ENCODE measurements at places on chromosomes 1 and 21. TPM values are rescaled to one million over a fixed set of nuclear protein-coding genes. Genes with fewer than 3 reads are reported as not detected.
A peak's percentile ranks its signal among the peaks of the same experiment; 100 is the strongest.

GRCh38 chr21:42505090-42505726 lies 8.4 kb upstream of the SLC37A1 start:
- no peaks in the 10 kb centered on the region for H3K27me3 ChIP-seq
- H3K36me3 ChIP-seq: no peaks in the 10 kb centered on the region
- no peak for DNase-seq
- no peak overlapping the region for H3K27ac ChIP-seq

DNA sequence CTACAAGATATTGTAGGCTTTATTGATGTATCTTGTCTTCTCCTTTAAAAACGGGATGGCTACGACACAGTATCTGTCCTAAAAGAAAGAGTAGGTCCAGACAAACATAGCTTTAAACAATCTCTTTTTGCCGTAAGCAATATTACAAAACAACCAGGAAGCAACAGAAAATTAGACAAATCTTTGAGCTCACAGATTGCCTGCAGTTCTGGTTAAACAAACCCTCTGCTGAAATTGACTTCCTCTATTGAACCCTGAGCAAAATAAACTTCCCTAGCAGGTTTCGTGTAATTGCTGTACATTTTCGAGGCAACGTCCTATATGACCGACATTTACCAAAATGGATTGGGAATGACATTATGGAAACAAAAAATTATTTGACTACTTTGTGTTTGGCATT lies 50.6 kb downstream of the CHML start:
- no peaks in the 10 kb centered on the region for H3K27me3 ChIP-seq
- no peak for DNase-seq
- H3K4me1 ChIP-seq: no peaks in the 10 kb centered on the region
- H3K27ac ChIP-seq: no peak overlapping the region
- H3K4me3 ChIP-seq: no peak overlapping the region

- DNase-seq: no peak
- H3K27ac ChIP-seq: no peak overlapping the region
- H3K36me3 ChIP-seq: peaks cover 40% of the 10 kb centered on the region
- H3K4me3 ChIP-seq: no peak overlapping the region
Observed at GRCh38 chr1:40291293-40291692, 25.8 kb downstream of the COL9A2 start.

GRCh38 chr1:174040387-174040786 lies 18.2 kb upstream of the RC3H1 start:
- DNase-seq: no peak
- no peak overlapping the region for H3K27ac ChIP-seq
- H3K36me3 ChIP-seq: no peaks in the 10 kb centered on the region
- H3K4me1 ChIP-seq: no peaks in the 10 kb centered on the region
- H3K27me3 ChIP-seq: no peaks in the 10 kb centered on the region

DNA sequence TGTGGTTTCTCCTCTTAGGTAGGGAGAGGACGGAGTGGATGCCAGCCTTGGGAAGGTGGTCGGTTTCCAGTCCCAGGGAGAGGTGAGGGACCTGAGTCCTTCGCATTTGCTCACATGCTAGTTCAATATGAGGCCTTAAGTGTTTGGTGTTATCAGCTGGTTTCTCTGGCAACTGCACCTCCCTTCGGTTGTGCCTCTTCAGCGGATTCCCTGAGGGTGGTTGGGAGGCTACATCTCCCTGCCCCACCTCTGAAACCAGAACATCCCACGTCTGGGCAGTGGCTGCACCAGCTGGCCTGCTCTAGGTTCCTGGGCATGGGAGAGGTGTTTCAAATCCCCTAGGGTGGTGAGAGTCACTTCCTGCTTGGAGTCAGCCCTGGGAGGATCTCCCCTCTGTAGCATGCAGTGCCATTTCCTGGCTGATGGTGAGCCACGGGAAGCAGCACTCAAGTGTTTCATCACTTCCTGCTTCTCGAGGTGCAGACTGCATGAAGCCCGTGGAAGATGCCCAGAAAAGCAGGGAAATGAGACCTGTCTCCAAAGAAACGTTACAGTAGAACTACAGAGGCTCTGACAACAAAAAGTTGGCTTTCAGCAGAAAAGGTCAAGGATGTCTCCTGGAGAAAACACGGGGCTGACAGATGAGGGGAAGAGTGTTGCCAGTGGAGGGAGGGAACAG lies 4.5 kb downstream of the TMEM125 start:
- DNase-seq: peak; percentile 86
- peaks cover 61% of the 10 kb centered on the region for H3K4me1 ChIP-seq
- H3K36me3 ChIP-seq: peaks cover 12% of the 10 kb centered on the region
- no peak overlapping the region for H3K4me3 ChIP-seq

- H3K4me1 ChIP-seq: no peaks in the 10 kb centered on the region
- H3K27ac ChIP-seq: no peak overlapping the region
- H3K27me3 ChIP-seq: peaks cover 40% of the 10 kb centered on the region
- no peaks in the 10 kb centered on the region for H3K36me3 ChIP-seq
- H3K4me3 ChIP-seq: no peak overlapping the region
Observed at GRCh38 chr1:44500181-44501046, 95.4 kb downstream of the RNF220 start.

DNA sequence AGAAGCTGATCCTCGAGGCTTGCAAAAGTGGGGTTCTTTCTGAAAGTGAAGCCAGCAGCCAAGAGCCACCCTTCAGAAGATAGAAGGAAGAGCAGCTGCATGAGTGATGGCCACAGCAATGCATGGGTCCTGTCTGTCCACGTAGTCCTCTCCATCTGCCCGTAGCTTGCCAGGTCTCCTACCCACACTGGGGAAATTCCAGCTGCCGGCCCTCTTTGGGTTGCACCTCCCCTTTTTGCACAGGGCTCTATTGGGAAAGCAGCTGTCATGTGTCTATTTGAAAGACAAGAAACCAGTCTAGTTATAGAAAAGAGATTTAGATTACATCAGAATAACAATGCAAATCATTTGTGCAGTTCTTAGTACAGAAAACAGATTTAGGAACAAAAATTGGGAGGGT lies 204.4 kb downstream of the GIPC2 start:
- no peaks in the 10 kb centered on the region for H3K27me3 ChIP-seq
- no peaks in the 10 kb centered on the region for H3K36me3 ChIP-seq
- no peak overlapping the region for H3K27ac ChIP-seq
- no peak for DNase-seq
- no peak overlapping the region for H3K4me3 ChIP-seq

GRCh38 chr1:165207853-165208515 lies 148.5 kb downstream of the LMX1A start:
- H3K4me1 ChIP-seq: no peaks in the 10 kb centered on the region
- DNase-seq: no peak
- no peak overlapping the region for H3K27ac ChIP-seq
- H3K4me3 ChIP-seq: no peak overlapping the region

DNA sequence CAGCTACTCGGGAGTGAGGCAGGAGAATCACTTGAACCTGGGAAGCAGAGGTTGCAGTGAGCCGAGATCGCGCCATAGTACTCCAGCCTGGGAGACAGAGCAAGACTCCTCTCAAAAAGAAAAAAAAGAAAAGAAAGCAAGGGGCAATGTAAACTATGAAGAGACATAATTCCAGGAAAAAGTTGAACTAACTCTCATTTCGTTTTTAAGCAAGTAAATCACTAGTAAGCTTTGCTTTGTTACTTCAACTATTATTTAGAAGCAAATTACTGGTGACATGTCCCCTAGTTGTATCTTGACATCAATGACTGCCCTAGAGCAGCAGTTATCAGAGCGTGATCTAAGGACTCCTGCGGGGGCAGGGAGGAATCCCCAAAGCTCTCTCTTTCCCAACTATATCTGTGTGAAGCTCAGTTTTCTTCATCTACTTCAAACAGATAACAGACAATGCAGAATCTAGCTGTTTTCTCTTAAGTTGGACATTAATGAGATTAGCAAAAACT lies 18.7 kb downstream of the CLSTN1 start:
- no peaks in the 10 kb centered on the region for H3K27me3 ChIP-seq
- no peaks in the 10 kb centered on the region for H3K36me3 ChIP-seq
- H3K4me3 ChIP-seq: no peak overlapping the region

TSNAX gene
- polyA plus RNA-seq: 38.2 TPM

DNA sequence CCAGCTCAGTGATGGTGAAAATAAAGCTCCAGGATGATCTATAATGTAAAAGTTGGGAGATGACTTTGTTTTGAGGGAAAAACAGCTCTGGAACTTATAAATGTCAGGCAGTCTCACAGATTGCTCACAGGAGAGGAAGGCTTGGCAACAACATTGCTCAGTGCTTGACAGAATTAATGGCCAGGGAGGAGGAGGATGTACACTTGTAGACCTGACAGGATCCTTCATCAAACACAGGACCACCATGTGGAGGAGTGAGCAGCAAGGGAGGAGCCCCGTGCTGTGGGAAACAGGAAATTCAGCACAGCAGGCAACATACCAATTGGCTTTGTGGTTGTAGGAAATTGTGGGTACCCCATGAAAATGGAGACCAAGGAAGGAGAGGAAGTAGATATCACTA lies 291.8 kb upstream of the CAMK1G start:
- H3K27me3 ChIP-seq: peaks cover 14% of the 10 kb centered on the region
- no peak for DNase-seq

DNA sequence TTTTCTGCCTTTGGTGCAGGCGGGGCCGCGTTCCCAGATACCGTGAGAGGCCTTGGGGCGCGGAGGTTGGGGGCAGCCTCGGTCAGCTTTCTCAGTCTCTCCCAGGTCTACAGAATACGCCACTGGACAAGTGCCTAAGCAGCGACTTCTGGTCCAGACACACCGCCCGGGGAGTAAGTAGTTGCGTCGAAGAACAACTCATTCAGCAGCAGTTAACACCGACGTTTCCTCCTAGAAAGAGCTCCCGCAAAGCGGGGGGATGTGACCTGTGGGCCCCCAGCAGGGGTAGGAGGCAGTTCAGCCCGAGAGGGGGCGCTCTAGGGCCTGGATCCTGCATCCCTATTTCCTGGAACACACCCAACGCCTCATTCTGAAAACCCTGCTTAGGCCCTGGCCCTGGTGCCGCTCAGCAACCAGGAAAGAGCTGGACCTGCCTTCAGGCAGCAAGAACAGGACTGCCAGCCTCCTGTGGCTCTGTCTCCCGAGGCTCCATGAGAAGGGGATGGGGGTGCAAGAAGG lies 6.5 kb upstream of the BARHL2 start:
- no peak overlapping the region for H3K4me3 ChIP-seq
- peaks cover 12% of the 10 kb centered on the region for H3K4me1 ChIP-seq
- H3K27ac ChIP-seq: no peak overlapping the region
- no peak for DNase-seq

- DNase-seq: no peak
- H3K4me1 ChIP-seq: no peaks in the 10 kb centered on the region
- no peaks in the 10 kb centered on the region for H3K27me3 ChIP-seq
- no peaks in the 10 kb centered on the region for H3K36me3 ChIP-seq
- H3K27ac ChIP-seq: no peak overlapping the region
Observed at GRCh38 chr1:157348538-157349480, 203.5 kb downstream of the FCRL5 start.

DNA sequence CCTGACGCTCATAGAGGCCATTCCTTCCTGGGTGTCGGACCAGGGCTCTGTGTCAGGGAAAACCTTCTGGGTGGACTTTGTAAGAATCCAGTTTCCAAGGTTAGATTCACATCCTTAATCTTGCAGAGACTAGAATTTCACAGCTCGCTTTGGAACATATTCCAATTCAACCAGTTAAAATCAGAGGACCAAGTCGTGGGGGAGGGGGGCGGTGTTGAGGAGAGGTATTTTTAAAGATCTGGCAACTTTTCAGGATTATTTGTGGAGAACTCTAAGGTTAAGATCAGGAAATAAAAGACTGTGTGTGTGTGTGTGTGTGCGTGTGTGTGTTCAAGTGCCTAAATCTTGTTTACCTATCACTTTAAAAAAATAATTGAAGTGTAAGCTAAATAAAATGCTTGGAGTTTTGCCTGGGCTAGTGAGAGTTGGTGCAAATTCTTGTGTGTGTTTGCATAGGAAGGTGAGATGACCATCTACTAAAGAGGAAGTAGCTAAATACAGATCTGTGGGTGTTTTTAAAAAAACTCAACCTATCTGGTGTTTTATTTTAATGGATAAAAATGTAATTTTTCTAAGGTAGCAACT lies 21.8 kb downstream of the TENT5C start:
- DNase-seq: no peak
- no peak overlapping the region for H3K4me3 ChIP-seq
- no peak overlapping the region for H3K27ac ChIP-seq
- peaks cover 11% of the 10 kb centered on the region for H3K36me3 ChIP-seq
- H3K27me3 ChIP-seq: no peaks in the 10 kb centered on the region

- no peak overlapping the region for H3K4me3 ChIP-seq
- H3K27me3 ChIP-seq: no peaks in the 10 kb centered on the region
- no peaks in the 10 kb centered on the region for H3K36me3 ChIP-seq
- DNase-seq: no peak
- no peaks in the 10 kb centered on the region for H3K4me1 ChIP-seq
Observed at GRCh38 chr1:171480035-171480434, 5.3 kb upstream of the PRRC2C start.

EPHB2 gene
- polyA plus RNA-seq: 37.6 TPM

GRCh38 chr1:201349092-201349491 lies 28.4 kb downstream of the TNNT2 start:
- no peak for DNase-seq
- peaks cover 9% of the 10 kb centered on the region for H3K27me3 ChIP-seq
- no peak overlapping the region for H3K27ac ChIP-seq
- no peaks in the 10 kb centered on the region for H3K4me1 ChIP-seq
- no peak overlapping the region for H3K4me3 ChIP-seq
- no peaks in the 10 kb centered on the region for H3K36me3 ChIP-seq

SLC45A1 gene
- 2.0 TPM for polyA plus RNA-seq

GRCh38 chr1:70745199-70745598 lies 302.4 kb downstream of the PTGER3 start:
- H3K36me3 ChIP-seq: no peaks in the 10 kb centered on the region
- H3K27me3 ChIP-seq: no peaks in the 10 kb centered on the region
- no peak overlapping the region for H3K27ac ChIP-seq
- no peaks in the 10 kb centered on the region for H3K4me1 ChIP-seq
- no peak for DNase-seq

DNA sequence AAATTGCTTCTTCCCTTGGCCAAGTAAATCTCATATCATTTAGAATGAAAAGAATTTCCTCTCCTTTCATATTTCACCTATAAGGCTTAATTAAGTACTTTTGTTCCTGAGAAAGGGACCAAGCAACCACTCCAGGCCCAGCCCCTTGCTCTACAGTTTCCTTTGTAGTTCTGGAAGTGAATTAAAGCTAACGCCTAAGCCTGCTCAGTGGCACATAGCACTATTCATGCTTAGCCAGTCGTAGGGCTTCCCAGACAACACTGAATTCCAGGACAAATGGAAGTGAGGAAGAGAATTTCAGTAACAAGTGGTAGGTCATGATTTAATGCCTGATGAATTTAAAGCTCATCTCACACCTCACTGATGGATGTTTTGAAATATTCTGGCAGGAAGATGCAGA lies 73.3 kb downstream of the RPAP2 start:
- H3K27me3 ChIP-seq: no peaks in the 10 kb centered on the region
- no peak overlapping the region for H3K27ac ChIP-seq
- no peak for DNase-seq
- H3K36me3 ChIP-seq: peaks cover 10% of the 10 kb centered on the region

POU2F1 gene
- 8.9 TPM for polyA plus RNA-seq

DNA sequence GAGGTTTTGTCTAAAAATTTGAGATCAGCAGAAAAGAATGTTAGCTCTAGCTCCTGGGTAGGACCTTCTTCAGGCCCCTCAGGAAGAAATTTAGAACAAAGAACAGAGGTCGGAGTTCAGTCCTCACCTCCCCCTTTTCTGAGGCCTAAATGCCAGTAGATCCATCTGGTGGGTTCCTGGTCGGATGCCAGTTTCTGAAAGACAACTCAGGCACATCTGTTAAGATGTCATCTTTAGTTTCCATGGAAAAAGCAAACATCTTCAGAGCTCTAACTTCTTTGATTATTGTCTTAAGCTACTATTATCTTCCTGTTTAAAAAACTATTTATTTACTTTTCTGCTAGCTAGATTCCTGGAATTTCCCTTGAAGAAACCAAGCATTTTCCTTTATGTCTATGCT lies 37.1 kb upstream of the USP25 start:
- no peak for DNase-seq
- no peaks in the 10 kb centered on the region for H3K36me3 ChIP-seq
- no peaks in the 10 kb centered on the region for H3K27me3 ChIP-seq
- H3K27ac ChIP-seq: no peak overlapping the region
- H3K4me3 ChIP-seq: no peak overlapping the region
- no peaks in the 10 kb centered on the region for H3K4me1 ChIP-seq
